CD4-positive, alpha-beta T cell treated with Interleukin-2 at 100 ng/mL for 4 hours (primary cell): ENCODE measurements at places on chromosomes 4 and X.

- no peak for DNase-seq
These were observed 177.4 kb downstream of the SH3KBP1 start for GRCh38 chrX:19709812-19710518.

GRCh38 chr4:54227256-54228055 lies 1.6 kb upstream of the PDGFRA start:
- no peak for DNase-seq

GRCh38 chrX:26574234-26574633 lies 358.3 kb downstream of the MAGEB5 start:
- DNase-seq, result no peak

GRCh38 chr4:120616041-120616440 lies 306.5 kb downstream of the PRDM5 start:
- DNase-seq, result no peak

DNA sequence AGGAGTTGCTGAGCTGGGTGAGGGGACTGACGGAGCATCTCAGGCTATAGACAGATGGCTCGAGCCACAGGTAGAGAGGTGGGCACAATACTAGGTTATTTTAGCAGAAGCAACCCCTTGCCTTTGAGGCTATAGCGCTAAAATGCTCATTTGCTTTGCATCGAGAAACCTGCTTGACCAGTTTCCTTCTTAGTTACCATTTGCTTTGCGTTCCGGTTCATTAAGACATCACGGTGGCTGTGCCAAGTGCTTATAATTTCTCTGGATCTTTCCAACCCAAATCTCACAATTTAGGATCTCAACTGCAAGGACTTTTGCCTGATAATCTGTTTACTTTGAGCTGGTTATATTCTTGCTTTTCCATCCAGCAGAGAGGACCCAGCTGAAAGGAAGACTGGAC lies 40.8 kb downstream of the DLG3 start:
- no peak for DNase-seq

GRCh38 chrX:12567857-12568256 lies 223.4 kb upstream of the PRPS2 start:
- DNase-seq, result no peak

- peak; percentile 7 for DNase-seq
These were observed 202.6 kb upstream of the BCOR start for GRCh38 chrX:40300286-40300890.

GRCh38 chr4:108276690-108277089 lies 108.0 kb upstream of the LEF1 start:
- DNase-seq, result no peak

DNA sequence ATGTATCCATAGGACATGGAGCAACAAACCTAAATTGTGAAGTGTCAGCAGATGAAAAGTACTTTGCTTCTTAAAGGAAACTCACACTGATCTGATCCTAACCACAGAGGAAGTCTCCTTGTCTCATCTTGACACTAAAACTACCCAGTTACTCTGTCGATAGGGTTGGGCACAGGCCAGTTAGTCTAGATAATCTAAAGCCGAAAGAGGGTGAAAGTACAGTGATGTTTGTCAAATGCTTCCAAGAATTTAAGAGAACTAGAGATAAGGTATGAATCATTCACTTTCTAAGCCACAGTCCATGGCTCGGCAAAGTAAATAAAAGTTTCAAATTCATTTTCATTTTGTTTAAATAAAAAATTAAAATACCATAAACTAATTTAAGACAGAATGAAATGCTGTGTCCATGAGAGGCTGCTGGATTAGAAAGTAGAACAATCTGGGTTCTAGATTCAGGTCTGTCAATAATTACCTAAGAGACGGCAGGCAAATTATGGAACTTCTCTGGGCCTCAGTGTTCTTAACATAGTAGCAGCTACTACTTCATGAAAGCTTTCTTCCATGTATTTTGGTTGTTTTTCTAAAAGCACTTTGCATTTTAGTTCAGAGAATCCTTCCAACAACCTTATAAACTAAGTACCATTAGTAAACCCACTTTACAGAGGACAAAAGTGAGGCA lies 176.7 kb downstream of the LDB2 start:
- DNase-seq, result no peak

GRCh38 chrX:43958529-43958928 lies 14.7 kb downstream of the NDP start:
- peak; percentile 51 for DNase-seq

GRCh38 chrX:12903646-12904045 lies 2.8 kb upstream of the TLR8 start:
- DNase-seq, result no peak

- no peak for DNase-seq
These were observed 64.6 kb downstream of the ZAR1 start for GRCh38 chr4:48554606-48555005.

- DNase-seq, result no peak
These were observed 36.8 kb upstream of the TNIP3 start for GRCh38 chr4:121200795-121201472.

- no peak for DNase-seq
These were observed 103.0 kb downstream of the HHIP start for GRCh38 chr4:144748814-144749555.

DNA sequence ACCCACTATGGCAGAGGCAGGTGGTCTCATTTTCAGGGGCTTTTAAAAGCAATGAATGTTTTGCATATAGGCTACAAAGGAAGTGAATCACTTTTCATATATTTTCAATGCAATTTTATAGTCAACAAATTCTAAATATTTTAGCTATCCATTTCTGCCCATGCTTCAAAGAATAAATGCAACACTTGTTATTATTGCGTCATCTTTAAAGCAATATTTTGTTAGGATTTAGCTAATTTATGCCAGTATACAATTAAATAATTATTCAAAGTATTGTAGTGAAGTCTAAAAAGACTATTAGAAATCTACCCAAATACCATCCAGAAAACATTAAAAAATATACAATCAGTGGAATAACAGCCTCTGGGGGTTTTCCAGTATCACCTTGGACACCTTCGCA lies 509.1 kb upstream of the SPANXN1 start:
- no peak for DNase-seq

- no peak for DNase-seq
These were observed 2649.3 kb downstream of the PCDH7 start for GRCh38 chr4:33369446-33369845.

DNA sequence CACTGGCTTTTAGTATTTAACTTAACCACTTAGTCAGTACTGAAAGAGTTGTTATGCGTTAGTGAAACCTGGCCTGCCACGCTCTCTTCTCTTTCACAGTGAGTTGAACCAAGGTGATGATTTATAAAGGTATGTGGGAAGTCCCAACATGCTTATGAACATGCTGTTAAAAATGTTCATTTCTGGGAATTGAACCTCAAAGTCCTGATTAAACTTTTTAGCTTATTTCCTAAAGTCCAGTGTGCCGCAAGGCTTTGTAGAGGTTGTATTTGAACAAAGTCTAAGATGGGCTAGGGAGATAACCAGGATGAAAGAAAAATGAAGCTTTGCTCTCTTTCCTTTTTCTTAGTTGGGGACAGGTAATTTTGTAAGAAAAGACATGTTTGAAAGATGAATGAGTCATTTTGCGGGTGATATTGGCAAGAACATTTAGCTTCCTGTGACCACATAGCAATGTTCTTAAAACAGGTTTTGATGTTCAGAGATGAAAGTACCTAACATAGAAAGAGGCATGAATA lies 270.3 kb downstream of the DTHD1 start:
- peak; percentile 0 for DNase-seq

GRCh38 chr4:38641811-38642210 lies 22.2 kb upstream of the KLF3 start:
- DNase-seq, result no peak

DNA sequence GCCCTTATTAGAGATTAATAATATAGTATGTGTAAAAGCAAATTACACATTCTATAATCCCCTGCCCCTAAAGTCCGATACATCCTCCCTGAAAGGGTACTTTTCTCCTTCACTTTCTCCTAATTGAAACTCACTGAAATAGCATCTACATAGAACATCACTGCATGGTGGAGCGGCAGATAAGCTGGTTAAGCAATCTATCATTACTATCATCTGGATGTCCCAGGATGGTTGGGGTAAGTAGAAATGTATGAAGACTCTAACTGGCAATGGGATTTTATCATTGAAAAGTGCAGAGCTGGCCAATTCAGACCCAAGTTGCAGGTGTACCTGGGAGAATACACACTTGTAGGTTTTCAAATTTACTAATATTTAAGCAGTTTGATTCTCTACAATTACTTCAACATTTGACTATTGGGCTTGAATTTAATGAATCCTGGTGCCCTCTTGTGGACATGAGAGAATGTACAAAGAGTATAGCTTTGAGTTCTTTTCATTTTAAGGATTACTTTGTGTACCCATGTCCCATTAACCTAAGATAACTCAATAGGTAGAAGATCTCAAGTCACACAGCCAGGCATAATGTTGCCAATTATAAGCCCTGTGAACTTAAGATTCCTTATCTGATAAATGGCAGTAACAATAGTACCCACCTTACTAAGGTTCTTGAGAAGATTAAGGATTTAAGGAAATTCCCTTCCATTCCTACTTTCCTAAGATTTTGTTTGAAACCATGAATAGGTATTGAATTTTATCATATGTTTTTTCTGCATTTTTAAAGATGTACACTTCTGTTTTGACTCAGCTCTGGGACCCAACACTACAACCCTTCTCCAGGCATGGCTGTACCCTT lies 69.8 kb downstream of the SHROOM3 start:
- peak; percentile 37 for DNase-seq

DNA sequence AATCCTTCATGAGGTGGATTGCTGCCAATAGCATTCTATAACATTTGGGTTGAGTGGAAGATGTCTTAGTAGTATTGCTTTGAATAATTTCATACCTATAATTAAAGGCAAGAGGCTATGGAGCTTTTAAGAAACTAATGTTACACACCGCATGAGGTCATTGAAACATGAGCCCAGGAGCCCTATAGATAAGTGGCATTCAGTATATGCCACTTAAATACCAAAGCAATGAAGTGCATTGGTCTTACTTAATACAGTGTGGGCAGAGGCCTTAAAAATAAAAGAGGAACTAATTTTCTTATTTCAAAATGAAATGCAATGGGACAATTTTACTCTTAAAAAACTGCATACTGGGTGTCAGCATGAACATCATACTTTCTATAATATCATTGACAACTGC lies 47.5 kb downstream of the SPATA18 start:
- DNase-seq, result no peak
